ENCODE measurements at places on chromosomes 16 and 17. TPM values are rescaled to one million over a fixed set of nuclear protein-coding genes. Genes with fewer than 3 reads are reported as not detected.

DNA sequence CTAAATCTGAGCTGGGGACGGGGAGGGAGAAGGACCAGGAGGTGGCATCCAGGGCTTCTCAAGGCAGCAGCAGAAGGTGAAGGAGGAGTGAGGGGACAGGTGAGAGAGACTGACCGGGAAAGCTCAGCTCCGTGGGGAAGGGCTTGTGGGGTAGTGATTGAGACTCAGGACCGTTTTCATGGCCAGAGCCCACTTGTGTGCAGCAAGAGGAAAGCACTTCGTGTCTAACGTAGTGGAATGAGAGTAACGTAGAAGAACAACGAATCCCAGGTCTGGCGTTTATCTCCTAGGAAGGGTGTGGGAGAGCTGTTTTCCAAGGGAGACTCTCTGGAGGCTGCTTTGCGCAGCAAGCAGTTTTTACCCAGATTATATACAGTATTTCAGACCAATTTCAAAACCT is 1.3 kb upstream of the CDH3 start:
- H3K27ac ChIP-seq, result no peak overlapping the region
- H3K4me3 ChIP-seq, result no peak overlapping the region
- no peak for DNase-seq
- H3K36me3 ChIP-seq, result no peaks in the 10 kb centered on the region

- no peaks in the 10 kb centered on the region for H3K27me3 ChIP-seq
- no peak for DNase-seq
- no peak overlapping the region for H3K27ac ChIP-seq
- H3K4me3 ChIP-seq, result no peak overlapping the region
Measured at GRCh38 chr17:5033352-5034015, 1.7 kb downstream of the SLC52A1 start.

KRTAP4-1 gene
- total RNA-seq, result not detected

MFAP4 gene
- total RNA-seq, result 35.3 TPM

GRCh38 chr16:82013139-82013538 is 1.9 kb upstream of the SDR42E1 start:
- H3K36me3 ChIP-seq, result no peaks in the 10 kb centered on the region
- H3K4me1 ChIP-seq, result peaks cover 27% of the 10 kb centered on the region
- H3K4me3 ChIP-seq, result no peak overlapping the region
- H3K27me3 ChIP-seq, result no peaks in the 10 kb centered on the region

GRCh38 chr16:11060842-11061241 is 116.5 kb downstream of the CLEC16A start:
- H3K27me3 ChIP-seq, result no peaks in the 10 kb centered on the region
- H3K4me3 ChIP-seq, result no peak overlapping the region
- DNase-seq, result no peak
- peaks cover 7% of the 10 kb centered on the region for H3K36me3 ChIP-seq

- peaks cover 15% of the 10 kb centered on the region for H3K4me1 ChIP-seq
- H3K27ac ChIP-seq, result no peak overlapping the region
- DNase-seq, result no peak
- H3K27me3 ChIP-seq, result no peaks in the 10 kb centered on the region
Measured at GRCh38 chr17:9006175-9006767, 15.0 kb upstream of the NTN1 start.

DNA sequence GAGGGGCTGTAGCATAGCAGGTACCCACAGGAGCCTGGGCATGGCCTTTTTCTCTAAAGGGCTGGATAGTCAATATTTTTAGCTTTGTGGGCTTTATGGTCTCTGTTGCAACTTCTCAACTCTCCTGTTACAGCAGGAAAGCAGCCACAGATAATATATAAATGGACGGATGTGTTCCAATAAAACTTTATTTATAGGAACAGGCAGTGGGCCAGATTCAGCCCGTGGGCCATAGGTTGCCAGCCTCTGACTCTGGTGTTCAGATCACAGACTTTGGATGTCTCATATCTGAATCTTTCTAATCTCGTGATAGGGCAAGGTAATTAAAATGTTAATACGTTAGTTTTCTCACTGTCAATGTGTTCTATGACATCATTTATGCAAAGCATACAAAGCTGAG is 136.4 kb downstream of the WWOX start:
- H3K4me1 ChIP-seq, result peaks cover 13% of the 10 kb centered on the region
- H3K27me3 ChIP-seq, result no peaks in the 10 kb centered on the region
- no peak overlapping the region for H3K27ac ChIP-seq
- no peaks in the 10 kb centered on the region for H3K36me3 ChIP-seq
- H3K4me3 ChIP-seq, result no peak overlapping the region

DNA sequence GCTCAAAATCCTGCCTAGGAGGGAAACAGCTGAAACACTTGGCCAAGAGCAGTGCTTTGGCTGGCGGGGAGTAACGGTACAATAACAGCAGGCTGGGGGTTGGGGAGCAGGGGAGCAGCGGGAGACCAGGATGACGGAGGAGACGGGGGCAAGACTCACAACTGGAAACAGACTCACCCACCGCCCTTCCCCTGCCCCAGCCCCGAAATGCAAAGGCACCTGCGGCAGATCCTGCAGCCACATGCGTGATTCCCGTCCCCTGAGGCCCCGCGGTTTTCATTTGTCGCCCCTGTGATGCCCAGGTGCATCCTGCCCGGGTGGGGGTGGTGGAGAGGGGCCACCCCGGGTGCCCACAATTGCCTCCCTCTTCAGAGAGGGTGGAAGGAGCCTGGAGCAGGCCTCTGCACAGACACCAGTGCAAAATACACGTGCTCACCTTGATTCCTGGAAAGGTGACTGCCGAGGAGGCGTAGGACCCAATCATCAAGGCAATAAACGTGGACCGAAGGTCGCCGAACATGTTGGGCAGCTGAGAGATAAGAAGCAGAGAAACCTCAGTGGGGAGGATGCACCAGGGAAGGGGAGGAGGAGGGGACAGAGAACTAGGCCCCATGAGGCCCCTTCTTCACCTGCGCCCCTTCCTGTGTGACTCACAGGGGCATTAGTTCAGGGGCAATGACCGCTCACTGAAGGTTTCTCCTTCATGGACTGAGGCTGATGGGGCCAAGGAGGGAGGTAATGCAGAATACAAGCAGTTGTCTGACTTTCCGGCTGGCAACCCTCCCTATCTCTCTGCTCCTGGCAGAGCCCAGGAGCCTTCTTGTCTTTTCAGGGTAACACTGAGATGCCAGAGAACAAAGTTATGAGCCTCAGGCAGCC is 30.4 kb upstream of the PITPNA start:
- H3K4me1 ChIP-seq, result peaks cover 15% of the 10 kb centered on the region
- H3K4me3 ChIP-seq, result no peak overlapping the region
- H3K27ac ChIP-seq, result no peak overlapping the region
- no peaks in the 10 kb centered on the region for H3K27me3 ChIP-seq
- DNase-seq, result no peak
